Activated CD4-positive, alpha-beta memory T cell treated with anti-CD3 and anti-CD28 coated beads for 36 hours (primary cell): ENCODE measurements at places on chromosomes 3 and 15. TPM values are rescaled to one million over a fixed set of nuclear protein-coding genes. Genes with fewer than 3 reads are reported as not detected.

DNA sequence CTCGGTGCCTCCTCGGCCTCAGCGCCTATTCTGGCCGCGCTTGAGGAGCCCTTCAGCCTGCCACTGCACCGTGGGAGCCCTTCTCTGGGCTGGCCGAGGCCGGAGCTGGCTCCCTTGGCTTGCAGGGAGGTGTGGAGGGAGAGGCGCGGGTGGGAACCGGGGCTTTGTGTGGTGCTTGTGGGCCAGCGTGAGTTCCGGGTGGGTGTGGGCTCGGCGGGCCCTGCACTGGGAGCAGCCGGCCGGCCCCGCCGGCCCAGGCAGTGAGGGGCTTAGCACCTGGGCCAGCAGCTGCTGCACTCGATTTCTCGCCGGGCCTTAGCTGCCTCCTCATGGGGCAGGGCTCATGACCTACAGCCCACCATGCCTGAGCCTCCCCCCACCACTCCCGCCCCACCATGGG is 26.6 kb upstream of the TRIM42 start:
- DNase-seq = no peak

DNA sequence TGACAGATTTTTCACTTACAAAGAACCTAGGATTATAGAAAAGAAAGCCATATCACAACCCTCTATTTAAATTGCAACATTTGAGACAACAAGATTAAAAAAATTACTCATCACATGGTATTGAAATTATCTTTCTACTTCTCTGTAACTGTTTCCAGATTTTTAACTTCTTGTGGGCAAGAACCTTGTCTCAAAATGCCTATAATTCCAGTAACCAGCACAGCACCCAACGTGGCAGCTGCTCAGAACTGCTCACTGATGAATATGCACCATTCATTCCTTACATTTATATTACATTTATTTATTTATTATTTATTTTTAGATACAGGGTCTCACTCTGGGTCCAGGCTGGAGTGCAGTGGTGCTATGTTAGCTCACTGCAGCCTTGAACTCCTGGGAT is 216.1 kb downstream of the THRB start:
- DNase-seq = no peak

DNA sequence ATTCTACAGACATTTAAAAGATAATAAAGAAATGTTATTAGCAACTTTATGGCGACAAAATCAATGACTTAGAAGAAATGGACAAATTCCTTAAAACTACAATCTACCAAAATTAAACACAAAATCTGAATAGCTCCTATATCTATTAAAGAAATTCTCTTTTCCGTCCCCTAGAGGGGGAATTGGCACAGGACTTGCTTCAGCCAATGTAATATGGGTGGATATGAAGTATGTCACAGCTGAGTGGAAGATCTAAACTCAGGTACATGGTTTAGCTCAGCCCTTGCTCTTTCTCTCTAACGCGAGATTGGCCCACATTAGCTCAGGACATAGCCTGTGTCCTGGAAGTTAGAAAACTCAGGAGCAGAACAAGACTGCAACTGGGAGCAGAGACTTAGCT is 79.3 kb downstream of the DNAH12 start:
- DNase-seq = no peak

DNA sequence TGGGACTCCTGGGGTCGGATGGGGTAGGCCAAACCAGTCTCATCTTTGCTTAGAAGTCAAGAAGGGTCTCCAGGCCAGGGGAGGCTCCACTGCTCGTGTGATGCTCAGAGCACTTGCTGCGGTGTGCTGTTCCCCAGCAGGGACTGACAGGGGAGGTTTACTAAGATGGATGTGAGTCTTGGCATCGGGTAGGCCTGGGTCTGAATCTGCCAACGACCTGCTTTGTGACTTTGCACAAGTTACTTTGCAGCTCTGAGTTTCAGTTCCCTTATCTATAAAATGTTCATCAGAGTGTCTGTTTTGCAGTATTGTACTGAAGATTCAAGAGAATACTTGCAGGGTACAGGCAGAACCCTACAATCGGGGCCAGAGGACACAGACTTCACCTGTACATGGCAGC is 17.3 kb upstream of the CDCP1 start:
- no peak for DNase-seq

GRCh38 chr15:25385986-25386385 is 52.8 kb downstream of the UBE3A start:
- DNase-seq = no peak

ZMYND10 gene
- 1.00 TPM for total RNA-seq

FBN1 gene
- 0.34 TPM for total RNA-seq

GRCh38 chr3:148750296-148750695 is 52.6 kb downstream of the AGTR1 start:
- no peak for DNase-seq

DNA sequence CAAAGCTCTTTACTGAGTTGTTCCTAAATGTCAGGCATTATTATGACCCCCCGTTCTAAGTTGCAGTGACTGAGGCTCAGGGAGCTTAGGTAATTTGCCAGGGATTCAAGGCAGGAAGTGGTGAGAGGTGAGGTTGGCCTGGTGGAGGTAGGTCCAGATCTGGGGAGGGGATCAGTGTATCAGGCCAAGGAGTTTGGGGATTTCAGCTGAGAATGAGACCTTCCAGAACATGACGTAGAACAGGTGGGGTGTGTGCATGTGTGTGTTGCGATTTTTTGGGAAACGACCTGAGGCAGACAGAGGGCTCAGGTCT is 41.1 kb upstream of the MRPS22 start:
- DNase-seq = no peak

GRCh38 chr15:22887157-22887951 is 48.9 kb downstream of the NIPA2 start:
- no peak for DNase-seq

DNA sequence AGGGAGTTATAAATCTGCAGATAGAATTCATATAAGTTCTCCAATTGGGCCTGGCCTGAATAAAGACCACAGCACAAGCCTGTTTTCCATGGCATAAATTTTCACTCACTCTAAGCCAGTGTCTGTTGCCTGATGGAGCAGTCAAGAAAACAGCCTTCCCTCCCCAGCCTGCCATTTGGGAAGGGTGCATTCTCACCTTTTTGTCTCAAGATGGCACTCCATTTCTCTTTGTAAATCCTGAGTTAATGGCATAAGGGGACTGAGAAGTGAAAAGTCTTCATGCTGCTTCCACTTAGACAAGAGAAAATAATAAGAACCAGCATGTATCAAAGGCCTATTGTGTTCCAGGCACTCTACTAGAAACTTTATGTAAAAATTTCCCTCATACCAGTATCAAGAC is 115.6 kb upstream of the MANF start:
- DNase-seq = no peak

DNA sequence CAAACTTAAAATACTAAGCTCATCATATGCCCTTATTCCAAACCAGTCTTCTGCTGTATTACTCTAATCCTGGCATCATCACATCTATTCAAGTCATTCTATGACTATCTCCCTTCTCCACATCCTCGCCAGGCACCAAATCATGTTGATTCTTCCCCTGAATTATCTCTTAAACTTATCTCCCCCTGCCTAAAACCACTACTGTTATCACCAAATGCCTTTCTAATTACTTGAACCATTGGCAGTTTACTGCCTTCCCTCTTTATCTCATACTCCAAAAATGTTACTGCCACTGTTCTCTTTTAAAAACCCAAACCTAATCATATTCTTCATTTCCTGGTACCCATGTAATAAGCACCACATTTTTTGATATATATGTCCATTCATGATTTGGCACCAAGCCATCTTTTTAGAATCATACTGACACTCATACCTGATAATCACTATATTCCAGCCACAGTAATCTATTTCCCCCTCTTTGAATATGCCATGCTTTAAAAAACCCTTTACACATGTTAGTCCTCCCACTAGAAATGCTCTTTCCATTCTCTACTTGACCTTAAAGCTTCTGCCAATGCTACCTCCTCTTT is 126.8 kb downstream of the PEAK1 start:
- no peak for DNase-seq

PAQR9 gene
- total RNA-seq = not detected

GRCh38 chr3:59374818-59375211 is 325.0 kb upstream of the CFAP20DC start:
- peak; percentile 28 for DNase-seq

DNA sequence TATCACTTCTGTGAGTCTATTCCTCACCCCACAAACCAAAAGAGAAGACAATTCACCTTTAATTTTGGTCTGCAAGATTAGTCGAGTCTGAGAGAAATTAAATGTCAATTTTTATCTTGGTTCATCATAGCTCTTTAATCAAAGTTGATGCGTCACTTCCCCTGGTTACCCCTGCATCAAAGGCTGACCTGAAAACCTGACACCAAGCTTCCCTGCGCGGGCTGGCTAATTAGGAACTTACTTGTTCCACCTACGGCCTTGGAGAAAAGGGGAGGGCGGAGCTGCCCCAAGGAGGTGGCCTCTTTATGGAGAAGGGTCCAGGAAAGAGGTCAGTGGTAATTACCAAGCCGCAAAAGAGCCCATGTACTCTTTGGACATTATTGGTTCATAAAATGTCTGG is 218.4 kb downstream of the ARRDC4 start:
- DNase-seq = no peak

DNA sequence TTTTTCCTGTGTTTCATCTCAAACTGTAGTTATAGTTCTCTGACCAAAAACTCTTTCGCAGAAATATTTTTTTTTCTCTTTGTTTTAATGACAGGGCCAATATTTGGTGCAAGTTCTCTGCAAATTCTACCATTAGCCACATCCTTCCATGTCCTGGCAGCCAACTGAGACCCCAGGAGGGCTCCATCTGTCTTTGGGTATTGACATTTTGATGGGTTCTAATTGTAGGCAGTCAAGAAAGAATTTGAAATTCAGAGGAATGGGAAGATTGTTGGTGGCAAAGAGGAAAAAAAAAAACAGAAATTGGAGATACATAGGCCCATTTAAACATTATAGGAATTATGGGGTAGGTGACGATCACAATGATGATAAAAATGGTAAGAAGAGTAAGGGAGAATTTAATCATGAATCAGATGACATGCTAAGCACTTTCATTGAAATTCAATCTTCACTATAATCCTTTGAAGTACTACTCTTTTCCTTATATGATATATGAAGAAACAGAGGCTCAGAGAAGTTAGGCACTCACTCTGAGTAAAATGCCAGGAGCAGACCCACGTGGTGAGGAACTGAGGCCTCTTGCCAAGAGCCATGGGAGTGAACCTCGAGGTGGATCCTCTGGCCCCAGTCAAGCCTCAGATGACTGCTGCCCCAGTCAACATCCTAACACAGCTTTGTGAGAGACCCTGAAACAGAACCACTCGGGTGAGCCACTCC is 151.4 kb downstream of the PDZRN3 start:
- no peak for DNase-seq

- no peak for DNase-seq
Measured at GRCh38 chr15:45254405-45254804, 2.4 kb downstream of the SLC28A2 start.

ANKUB1 gene
- not detected for total RNA-seq

PRTG gene
- total RNA-seq = not detected

DNA sequence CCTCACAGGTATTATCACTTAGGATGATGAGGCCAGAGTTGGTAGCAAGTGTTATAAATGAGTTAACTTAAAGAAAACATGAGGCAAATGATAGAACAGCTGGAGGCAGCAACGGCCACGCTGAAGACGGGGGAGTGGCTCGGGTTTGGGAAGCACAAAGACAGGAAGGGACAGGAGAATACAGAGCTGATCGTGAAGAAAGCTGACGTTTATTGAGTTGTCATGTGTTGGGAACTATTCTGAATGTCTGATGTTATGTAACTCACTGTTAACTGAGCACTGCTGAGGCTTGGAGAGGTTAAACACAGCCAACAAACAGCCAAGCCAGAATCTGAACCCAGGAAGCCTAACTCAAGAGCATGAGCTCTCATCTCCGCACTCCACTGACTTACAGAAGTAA is 42.3 kb downstream of the FGD5 start:
- no peak for DNase-seq

MORC1 gene
- not detected for total RNA-seq

CCR2 gene
- 2.2 TPM for total RNA-seq

- no peak for DNase-seq
Measured at GRCh38 chr3:153629148-153629547, 467.1 kb downstream of the RAP2B start.

GRCh38 chr3:184540777-184541681 is 20.6 kb upstream of the EPHB3 start:
- DNase-seq = peak; percentile 84

GRCh38 chr15:76996526-76997401 is 1.8 kb downstream of the PSTPIP1 start:
- DNase-seq = peak; percentile 86

GRCh38 chr3:182738583-182739411 is 54.5 kb upstream of the ATP11B start:
- no peak for DNase-seq

DNA sequence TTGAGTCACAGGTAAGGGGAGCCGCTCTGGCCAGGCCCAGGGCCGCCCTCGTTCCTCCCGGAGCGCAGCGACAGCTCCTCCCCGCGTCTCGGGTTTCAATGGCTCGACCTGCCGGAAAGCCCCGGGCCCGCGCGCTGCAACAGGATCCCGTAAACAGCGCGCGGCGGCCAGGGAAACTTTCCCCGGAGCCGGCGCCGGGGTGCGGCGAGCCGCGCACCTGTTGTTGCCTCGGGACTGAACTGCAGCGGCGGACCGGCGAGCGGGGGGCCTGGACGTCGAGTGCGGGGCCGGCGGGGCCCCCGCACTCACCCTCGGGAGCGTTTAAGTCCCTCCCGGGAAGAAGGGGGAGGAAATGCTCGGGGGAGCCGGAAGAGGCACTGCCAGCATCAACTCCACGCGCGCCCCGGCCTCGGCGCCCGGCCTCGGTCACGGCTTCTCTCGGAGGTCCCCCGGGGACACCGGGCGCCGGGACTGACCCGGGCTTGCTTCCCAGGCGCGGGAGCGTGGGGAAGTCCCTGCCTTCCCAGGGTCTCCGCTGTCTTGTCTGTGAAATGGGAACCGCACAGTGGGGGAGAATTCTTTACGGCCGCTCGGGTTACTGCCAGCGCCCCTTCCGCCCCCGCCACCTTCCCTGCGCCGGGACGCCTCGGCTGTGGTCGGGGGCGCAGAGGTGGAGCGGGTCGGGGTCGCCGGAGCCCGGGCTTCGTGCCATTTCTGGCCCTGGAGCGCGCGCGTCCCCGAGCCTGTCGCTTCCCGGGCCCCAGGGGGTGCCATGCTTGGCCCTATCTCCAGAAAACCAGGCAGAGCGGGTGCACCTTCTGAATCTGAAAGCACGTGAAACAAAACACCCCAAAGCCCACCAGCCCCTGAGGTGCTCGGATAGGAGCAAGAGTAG is 7.5 kb upstream of the PGPEP1L start:
- DNase-seq = peak; percentile 74

GRCh38 chr15:70802629-70803028 is 39.3 kb upstream of the UACA start:
- DNase-seq = no peak

- no peak for DNase-seq
Measured at GRCh38 chr3:11288786-11289637, 16.8 kb downstream of the ATG7 start.

DNA sequence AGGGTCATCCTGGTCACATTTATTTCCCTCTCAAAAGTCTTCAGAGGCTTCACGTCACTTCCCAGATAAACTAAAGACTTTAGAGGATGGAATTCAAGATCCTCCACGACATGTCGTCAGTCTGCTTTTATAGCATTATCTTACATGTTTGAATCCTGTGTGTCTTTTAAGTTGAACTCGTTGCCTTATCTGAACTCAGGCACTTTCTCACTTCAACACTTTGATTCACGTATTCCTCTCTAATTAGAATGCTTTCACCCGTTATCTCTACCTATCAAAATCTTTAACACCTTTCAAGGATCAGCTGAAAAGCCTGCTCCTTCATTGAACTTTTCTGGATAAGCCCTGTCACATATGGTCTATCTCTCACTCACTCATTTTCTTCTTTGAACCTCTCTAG is 97.1 kb downstream of the MAP2K5 start:
- no peak for DNase-seq
